ENCODE measurements at places on chromosomes 2 and 18.
A peak's percentile ranks its signal among the peaks of the same experiment; 100 is the strongest.

DNA sequence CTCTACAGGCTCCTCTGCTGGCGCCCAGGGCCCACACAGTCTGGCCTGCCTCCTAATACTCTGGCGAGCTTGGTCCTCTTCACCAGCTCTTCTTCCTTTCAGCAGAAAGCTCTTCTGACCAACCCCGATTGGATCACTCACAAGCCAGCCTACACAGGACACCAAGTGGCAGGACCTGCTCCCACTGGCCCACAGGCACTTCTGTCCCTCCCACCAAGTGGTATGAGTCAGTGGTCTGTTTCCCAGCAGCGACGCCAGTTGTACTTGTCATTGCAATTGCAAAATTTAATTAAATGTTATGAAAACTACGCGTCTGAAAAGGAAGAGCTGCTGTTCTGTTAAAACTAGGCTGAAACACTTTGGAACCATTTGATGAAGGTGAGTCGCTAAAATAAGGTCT lies 46.7 kb downstream of the NDUFA10 start:
- no peaks in the 10 kb centered on the region for H3K4me1 ChIP-seq
- DNase-seq, result no peak
- no peak overlapping the region for H3K27ac ChIP-seq
- no peaks in the 10 kb centered on the region for H3K27me3 ChIP-seq
- H3K4me3 ChIP-seq, result no peak overlapping the region
- H3K36me3 ChIP-seq, result peaks cover 67% of the 10 kb centered on the region

DNA sequence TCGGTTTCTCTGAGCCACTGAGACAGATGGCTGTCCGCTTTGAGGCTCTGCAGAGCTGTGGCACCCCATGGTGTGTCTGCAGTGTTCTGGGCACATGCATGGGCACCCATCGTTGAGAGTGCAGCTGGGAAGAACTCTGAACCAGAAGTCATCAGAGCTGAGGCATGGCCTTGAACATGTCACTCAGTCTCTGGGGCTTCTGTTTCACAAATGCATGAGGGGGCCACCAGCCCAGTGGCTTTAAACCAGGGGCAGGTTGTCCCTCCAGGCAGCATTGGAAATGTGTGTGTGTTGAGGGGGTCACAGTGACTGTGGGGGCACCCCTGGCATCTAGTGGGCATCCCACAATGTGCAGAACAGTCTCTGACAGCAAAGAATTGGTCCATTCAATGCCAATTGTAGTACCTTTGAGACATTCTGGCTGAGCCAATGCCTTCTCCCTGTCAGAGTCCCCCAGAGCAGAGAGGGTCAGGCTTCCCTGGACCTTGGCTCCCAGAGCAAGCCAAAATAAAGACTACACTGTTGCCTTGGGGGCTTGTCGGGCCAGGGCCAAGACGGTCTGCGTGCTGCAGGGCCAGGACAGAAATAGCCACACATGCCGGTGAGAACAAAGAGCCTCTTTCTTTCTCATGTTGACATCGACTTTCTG lies 9.3 kb upstream of the PSMD1 start:
- H3K4me3 ChIP-seq, result no peak overlapping the region
- no peak for DNase-seq
- peaks cover 13% of the 10 kb centered on the region for H3K27me3 ChIP-seq
- no peaks in the 10 kb centered on the region for H3K36me3 ChIP-seq

GRCh38 chr18:341102-341501 lies 73.3 kb upstream of the THOC1 start:
- no peak overlapping the region for H3K4me3 ChIP-seq
- H3K27ac ChIP-seq, result no peak overlapping the region
- no peaks in the 10 kb centered on the region for H3K36me3 ChIP-seq
- no peak for DNase-seq
- no peaks in the 10 kb centered on the region for H3K4me1 ChIP-seq

DNA sequence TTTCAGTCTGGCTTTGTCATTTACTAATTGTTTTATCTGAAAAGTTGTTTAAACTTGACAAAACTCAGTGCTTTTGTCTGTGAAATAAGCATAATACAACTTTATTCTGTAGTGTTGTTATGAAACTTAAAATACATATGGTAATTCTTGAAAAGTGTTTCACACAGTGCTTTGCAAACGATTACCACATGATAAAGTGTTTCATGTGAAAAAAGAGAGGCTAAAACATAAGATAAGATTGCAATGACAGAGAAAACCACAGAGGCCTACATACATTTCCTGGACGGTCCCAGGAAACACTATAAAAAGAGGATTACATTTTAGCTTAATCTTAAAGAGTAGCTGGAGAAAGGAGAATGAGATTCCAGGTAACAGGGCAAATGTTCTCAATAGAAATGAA lies 1934.6 kb upstream of the LRRTM1 start:
- no peak for DNase-seq
- H3K27me3 ChIP-seq, result no peaks in the 10 kb centered on the region
- H3K36me3 ChIP-seq, result no peaks in the 10 kb centered on the region
- no peak overlapping the region for H3K27ac ChIP-seq
- H3K4me1 ChIP-seq, result no peaks in the 10 kb centered on the region

DNA sequence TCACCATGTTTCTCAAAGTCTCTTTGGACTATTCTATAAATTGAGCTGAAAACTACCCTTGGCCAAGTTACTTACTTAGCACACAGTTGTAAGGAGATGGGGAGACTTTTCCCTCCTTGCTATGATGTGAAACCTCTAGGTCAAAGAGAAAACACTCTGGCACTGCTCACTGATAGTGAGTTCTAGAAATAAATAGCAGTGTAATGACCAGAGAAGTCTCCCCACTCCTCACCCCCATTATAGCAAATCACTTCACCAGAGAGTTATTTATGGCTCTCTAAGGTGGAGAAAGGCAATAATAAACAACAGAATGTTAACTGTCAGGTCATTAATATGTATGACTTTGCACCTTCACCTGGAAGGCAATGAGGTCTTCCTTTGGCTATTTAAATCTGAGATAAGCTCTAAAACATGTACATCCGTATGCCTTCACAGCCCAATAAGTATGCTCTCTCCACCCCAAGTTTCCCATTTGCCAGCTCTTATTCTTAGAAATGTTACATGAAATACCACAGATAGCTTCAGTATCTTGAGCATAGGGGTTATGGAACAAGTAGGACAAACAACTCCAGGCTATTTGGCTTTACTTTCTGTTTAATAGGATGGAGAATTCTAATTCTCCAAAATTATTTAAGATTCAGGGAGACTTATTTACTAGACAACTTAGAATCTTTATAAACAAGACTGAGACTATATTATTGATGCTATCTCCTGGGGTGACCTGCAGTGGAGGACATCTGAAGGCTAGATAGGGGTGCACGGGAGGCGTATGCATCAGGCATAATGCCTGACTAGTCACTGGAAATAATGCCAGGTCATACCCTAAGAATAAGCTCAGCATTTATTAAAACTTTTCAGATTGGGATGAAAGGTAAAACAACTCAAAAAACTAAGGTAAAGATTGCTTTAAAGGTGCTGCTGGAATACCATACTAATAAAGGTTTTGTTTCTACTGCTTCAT lies 65.3 kb upstream of the DTNB start:
- H3K36me3 ChIP-seq, result peaks cover 28% of the 10 kb centered on the region
- no peak overlapping the region for H3K27ac ChIP-seq
- H3K27me3 ChIP-seq, result no peaks in the 10 kb centered on the region
- no peak for DNase-seq
- no peak overlapping the region for H3K4me3 ChIP-seq

DNA sequence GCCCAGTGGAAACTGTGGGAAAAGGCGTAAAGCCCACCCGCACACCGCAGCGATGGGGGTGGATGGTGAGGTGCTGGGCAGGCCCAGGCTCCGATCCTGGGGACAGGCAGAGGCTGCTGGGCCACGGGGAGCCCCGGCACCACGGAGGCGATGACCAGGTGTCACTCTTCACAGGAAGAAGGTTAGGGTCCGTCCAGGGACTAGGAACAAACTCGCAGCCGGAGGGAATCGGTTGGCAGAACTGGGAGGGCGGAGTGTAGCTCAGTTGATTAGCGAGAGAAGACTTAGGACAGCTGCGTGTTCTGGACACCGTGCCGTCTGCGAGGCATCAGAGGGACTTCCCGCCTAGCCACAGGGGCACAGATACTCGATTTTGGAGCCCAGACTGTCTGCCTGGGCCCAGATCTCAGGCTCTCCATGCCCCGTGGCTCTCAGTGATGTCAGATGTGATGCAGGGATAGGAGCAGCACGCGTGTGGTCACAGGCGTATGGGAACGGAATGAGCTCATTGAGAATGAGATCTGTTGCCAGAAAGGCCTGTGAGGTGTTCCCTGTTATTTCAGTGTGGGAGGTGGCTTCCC lies 16.1 kb upstream of the ALLC start:
- H3K36me3 ChIP-seq, result no peaks in the 10 kb centered on the region
- H3K27me3 ChIP-seq, result no peaks in the 10 kb centered on the region
- DNase-seq, result no peak
- no peaks in the 10 kb centered on the region for H3K4me1 ChIP-seq

- no peak overlapping the region for H3K4me3 ChIP-seq
- H3K4me1 ChIP-seq, result peaks cover 14% of the 10 kb centered on the region
- H3K36me3 ChIP-seq, result peaks cover 14% of the 10 kb centered on the region
- no peaks in the 10 kb centered on the region for H3K27me3 ChIP-seq
- H3K27ac ChIP-seq, result no peak overlapping the region
Observed at GRCh38 chr2:31950946-31951562, 59.8 kb downstream of the MEMO1 start.

DNA sequence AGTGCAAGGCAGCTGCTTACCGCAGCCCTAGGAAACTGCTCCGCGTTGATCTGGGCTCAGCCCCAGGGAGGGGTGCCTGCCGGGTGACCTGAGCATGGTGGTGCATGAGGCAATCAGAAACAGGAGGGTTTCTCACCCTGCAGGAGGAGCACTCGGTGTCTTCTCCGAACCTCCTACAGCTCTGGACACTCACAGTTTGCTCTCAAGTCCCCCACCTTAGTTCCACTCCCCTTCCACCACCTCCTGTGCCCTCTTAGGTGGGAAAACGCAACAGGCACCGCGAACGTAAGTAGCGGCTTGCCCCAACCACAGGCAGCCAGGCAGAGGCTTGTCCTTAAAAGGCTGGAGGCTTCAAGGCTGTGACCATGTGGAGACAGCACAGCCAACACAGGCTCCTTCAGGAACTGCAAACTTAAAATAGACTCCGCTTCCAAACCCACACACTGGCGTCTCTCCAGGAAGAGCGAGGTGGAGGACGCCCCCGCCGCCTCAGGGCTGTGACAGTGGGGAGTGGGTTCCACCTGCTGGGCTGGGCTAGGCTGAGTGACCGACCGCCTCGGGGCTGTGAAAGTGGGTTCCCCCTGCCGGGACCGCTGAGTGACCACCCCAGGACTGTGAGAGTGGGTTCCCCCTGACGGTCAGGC lies 71.6 kb downstream of the NDUFA10 start:
- no peaks in the 10 kb centered on the region for H3K27me3 ChIP-seq
- H3K4me3 ChIP-seq, result no peak overlapping the region
- peaks cover 46% of the 10 kb centered on the region for H3K36me3 ChIP-seq

GRCh38 chr2:203959672-203960071 lies 23.1 kb downstream of the ICOS start:
- H3K27me3 ChIP-seq, result peaks cover 5% of the 10 kb centered on the region
- no peaks in the 10 kb centered on the region for H3K36me3 ChIP-seq
- H3K4me1 ChIP-seq, result no peaks in the 10 kb centered on the region
- H3K4me3 ChIP-seq, result no peak overlapping the region
- no peak overlapping the region for H3K27ac ChIP-seq
- DNase-seq, result no peak

DNA sequence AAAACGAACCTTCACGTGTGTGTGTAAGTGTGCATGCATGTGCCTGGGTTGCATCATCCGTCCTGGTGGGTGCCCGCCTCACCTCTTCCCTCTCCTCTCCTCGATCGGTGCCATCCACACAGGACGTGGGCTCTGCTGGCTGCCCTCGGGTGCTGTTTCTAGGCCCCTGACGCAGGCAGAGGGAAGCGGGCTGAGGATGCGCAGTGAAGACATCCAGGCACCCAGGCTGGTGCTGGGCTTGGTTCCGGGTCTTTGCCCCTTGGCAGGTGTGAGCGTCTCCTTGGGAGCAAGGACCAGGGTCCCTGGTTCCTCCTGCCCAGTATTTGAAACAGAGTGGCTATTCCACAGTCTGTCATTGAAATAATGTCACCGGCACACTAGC lies 6.2 kb upstream of the ADCY3 start:
- no peaks in the 10 kb centered on the region for H3K27me3 ChIP-seq
- H3K4me3 ChIP-seq, result peak overlapping the region; percentile 78
- H3K4me1 ChIP-seq, result peaks cover 7% of the 10 kb centered on the region
- no peaks in the 10 kb centered on the region for H3K36me3 ChIP-seq

GRCh38 chr18:21112140-21112473 lies 494 bp upstream of the ROCK1 start:
- H3K4me3 ChIP-seq, result peak overlapping the region; percentile 97
- no peaks in the 10 kb centered on the region for H3K27me3 ChIP-seq
- no peak for DNase-seq
- H3K27ac ChIP-seq, result peak overlapping the region; percentile 97
- H3K36me3 ChIP-seq, result peaks cover 6% of the 10 kb centered on the region

GRCh38 chr2:175003875-175004729 lies 1.1 kb downstream of the CHN1 start:
- DNase-seq, result no peak
- no peaks in the 10 kb centered on the region for H3K36me3 ChIP-seq
- H3K27ac ChIP-seq, result no peak overlapping the region
- H3K27me3 ChIP-seq, result peaks cover 56% of the 10 kb centered on the region
- H3K4me1 ChIP-seq, result peaks cover 8% of the 10 kb centered on the region
- peak overlapping the region; percentile 76 for H3K4me3 ChIP-seq

- H3K27me3 ChIP-seq, result no peaks in the 10 kb centered on the region
- DNase-seq, result no peak
- H3K4me3 ChIP-seq, result no peak overlapping the region
- H3K36me3 ChIP-seq, result no peaks in the 10 kb centered on the region
Observed at GRCh38 chr18:73365018-73365417, 497.2 kb upstream of the NETO1 start.

DNA sequence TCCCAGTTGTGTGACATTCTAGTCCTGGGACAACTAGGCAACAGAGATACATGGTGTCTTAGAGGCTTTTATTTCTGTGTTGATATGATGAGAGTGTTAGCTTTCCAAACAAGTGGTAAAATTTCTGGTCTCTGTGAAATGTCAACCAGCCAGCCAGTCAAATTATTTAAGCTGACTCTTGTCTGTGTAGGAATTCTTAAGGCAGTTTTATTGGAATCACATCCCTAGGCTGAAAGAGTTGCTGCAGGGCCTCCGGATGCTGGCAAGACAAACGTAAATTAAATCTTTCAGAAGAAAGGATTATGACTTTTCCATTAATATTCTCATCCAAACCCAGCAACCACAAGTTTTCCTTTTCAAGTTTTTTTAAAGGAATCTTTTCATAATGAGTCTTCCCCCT lies 44.6 kb downstream of the SERPINB7 start:
- DNase-seq, result no peak
- H3K36me3 ChIP-seq, result no peaks in the 10 kb centered on the region
- H3K4me3 ChIP-seq, result no peak overlapping the region
- peaks cover 5% of the 10 kb centered on the region for H3K4me1 ChIP-seq
- peaks cover 14% of the 10 kb centered on the region for H3K27me3 ChIP-seq

DNA sequence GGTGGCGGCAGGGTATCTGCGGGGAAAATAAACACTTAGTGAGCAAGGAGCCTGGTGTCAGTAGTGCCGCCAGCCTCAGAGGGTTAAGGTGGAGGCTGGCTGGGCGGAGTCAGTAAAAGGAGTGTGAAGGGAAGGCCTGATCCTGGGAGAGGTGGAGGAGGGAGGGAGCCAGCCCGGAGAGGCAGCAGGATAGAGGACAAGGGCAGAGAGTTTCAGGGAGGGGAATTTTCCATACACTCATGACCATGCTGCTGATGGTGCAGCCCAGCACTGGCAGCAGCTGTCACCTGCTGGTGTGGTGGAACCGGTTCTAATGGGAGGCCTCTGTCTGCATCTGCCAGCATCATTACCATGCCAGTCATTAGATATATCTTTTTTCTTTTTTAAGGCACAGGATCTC lies 2.0 kb upstream of the TEX44 start:
- H3K27ac ChIP-seq, result no peak overlapping the region
- H3K4me1 ChIP-seq, result peaks cover 3% of the 10 kb centered on the region
- no peaks in the 10 kb centered on the region for H3K27me3 ChIP-seq
- no peaks in the 10 kb centered on the region for H3K36me3 ChIP-seq
